ENCODE measurements at places on chromosomes 13 and 19.

DNA sequence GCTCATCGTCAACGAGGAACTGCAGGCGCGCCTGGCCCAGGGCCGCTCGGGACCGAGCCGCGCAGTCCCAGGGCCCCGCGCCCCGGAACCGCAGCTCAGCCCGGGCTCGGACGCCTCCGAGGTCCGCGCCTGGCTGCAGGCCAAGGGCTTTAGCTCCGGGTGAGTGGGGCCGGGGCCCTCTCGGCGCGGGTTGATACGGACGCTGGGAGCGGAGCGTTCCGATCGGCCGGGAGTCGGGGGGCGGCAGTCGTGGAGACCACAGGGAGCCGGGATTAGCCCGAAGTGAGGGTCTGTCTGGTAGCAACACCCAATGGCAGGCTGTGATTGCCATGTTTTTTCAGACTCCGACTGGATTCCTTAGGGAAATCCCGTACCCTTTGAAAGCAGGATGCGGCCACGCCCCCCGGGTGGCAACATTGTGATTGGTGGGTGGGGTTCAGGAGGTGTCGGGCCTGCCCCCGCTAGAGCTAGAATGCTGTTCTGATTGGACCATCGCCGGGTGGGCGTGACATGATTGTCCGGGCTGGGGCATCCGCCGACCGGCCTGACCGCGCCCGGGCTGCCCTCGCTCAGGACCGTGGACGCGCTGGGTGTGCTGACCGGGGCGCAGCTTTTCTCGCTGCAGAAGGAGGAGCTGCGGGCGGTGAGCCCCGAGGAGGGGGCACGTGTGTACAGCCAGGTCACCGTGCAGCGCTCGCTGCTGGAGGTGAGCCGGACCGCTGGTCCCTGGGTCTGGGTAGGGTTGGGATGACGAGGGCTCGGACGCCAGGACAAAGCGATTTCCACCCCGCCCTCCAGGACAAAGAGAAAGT lies 11.3 kb downstream of the EPS8L1 start:
- no peak for DNase-seq

- DNase-seq, result no peak
These were observed 3.3 kb downstream of the FCER2 start for GRCh38 chr19:7698583-7698982.

GRCh38 chr13:111505175-111505777 lies 184.8 kb downstream of the TEX29 start:
- DNase-seq, result no peak

DNA sequence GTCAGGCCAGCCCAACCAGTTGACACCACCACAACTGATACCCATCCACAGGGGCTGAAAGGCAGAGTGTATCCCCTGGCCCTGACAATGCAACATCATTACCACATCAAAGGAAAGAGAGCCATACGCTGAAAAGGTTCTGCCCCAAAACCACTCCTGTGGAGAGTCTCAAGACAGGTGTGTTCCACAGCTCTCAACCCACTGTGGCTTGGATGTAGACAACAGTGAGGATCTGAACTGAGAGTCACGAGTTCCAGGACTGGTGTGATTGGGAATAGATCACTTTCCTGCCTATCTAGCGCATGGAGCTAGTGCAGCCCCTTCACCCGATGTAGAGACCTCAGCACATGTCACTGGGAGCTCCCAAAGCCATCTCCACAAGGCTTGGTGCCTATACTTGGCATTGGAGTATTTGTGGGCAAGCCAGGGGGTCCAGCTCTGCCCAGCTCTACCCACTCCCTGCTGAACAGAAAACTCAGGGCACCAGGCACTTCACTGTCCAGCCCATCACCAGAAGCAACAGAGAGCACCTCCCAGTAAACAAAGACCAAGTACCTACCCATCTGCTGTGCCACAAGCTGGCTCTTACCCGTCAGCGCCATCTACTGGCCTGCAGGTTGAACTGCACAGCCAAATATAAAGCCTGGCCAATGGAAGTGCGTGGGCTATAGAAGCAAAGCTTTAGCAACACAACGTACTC lies 579.5 kb downstream of the UQCRFS1 start:
- DNase-seq, result no peak

DNA sequence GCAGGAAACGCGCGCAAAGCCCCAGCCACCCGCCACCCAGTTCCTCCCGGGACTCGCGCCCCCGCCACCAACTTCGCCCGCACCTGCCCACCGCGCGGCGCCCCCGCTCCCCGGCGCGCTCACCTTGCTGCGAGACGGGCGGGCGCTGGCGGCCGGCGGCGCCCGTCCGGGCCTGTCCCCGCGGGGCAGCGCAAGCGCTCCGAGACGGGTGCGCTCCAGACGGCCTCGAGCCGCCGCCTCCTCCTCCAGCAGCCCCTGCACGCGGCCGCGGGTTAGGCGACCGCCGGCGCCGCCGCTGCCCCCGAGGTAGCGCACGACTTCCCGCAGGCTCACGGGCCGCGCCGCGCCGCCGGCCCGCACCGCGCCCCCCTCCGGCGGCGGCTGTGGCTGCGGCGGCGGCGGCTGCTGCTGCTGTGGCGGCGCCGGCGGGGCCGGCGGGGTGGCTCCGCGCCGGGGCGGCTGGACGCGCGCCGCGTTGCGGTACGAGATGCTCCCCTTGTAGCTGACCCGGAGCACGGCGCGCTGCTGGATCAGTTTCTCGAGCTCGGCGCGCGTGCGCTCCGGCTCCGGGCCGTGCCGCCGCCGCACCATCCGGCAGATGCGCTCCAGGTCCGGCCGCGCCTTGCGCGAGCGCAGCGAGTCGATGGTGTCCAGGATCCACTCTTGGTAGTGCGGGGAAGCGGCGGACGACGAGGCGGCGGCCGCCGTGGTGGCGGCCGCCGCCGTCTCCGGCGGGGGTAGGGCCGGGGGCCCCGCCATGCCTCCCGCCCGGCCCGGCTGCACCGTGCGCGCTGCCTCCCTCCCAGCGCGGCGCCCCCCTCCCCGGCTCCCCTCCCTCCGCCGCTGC lies 666 bp downstream of the SAMD1 start:
- DNase-seq, result no peak

GRCh38 chr13:20140487-20140886 lies 20.4 kb downstream of the GJA3 start:
- DNase-seq, result no peak

Data from activated T-helper 1 cell treated with Interleukin-2 at 50 U/mL for 16 hours (primary cell).